ENCODE measurements at places on chromosomes 6 and 20. TPM values are rescaled to one million over a fixed set of nuclear protein-coding genes. Genes with fewer than 3 reads are reported as not detected.

- no peaks in the 10 kb centered on the region for H3K27me3 ChIP-seq
- no peaks in the 10 kb centered on the region for H3K36me3 ChIP-seq
- no peaks in the 10 kb centered on the region for H3K4me1 ChIP-seq
- no peak overlapping the region for H3K27ac ChIP-seq
- no peak for DNase-seq
These were observed 141.4 kb downstream of the CD83 start for GRCh38 chr6:14258695-14259593.

DNA sequence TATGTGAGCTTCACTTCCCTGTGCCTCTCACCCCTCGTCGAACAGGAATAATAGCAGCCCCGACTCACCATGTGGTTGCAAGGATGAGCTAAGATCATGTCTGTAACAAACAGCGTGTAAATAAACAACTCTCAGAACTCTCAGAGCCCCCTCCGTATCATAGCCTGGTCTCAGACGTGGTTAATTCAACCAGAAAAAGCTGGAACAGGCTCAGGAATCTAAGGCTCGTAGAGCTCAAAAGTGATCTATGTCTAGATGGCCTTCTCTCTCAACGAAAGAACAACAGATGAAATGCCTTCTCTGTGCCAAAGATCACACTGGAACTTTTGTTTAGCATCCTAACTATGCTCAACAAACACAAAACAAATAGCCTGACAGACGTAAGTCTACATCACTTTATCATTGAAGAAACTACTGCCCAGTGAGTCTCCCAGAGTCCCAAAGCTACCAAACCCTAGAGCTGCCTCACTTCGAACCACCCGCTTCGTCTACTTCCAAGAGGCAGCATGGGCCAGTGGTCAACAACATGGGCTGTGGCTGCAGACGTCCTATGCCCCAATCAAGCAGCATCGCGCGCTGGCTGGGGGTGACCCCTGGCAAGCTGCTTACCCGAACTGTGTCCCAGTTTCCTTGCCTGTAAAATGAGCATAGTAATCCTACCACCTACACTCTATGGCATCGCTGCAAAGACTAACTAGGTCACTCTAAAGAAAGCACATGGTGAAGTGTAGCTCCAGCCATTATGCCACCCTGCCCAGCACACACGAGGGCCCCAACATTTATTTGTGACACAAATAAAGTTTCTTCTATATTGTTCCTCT is 35.1 kb downstream of the NFATC2 start:
- no peaks in the 10 kb centered on the region for H3K27me3 ChIP-seq
- no peaks in the 10 kb centered on the region for H3K4me1 ChIP-seq
- H3K27ac ChIP-seq = no peak overlapping the region
- DNase-seq = peak; percentile 77
- H3K36me3 ChIP-seq = no peaks in the 10 kb centered on the region
- H3K4me3 ChIP-seq = no peak overlapping the region

The CRISP3 gene
- not detected for total RNA-seq

- peaks cover 5% of the 10 kb centered on the region for H3K4me1 ChIP-seq
- H3K27ac ChIP-seq = no peak overlapping the region
- H3K4me3 ChIP-seq = no peak overlapping the region
- DNase-seq = no peak
These were observed 167.0 kb upstream of the MYLIP start for GRCh38 chr6:15961635-15962448.

The ASF1A gene
- total RNA-seq = 20.3 TPM

The ANGPT4 gene
- total RNA-seq = under 0.01 TPM

The RFX6 gene
- not detected for total RNA-seq
